ENCODE measurements at places on chromosomes 11 and 22.
A peak's percentile ranks its signal among the peaks of the same experiment; 100 is the strongest.

- no peak for DNase-seq
Measured at GRCh38 chr11:124870430-124870829, 5.2 kb downstream of the ROBO3 start.

GRCh38 chr11:12914400-12914912 lies 94.7 kb upstream of the RASSF10 start:
- peak; percentile 38 for DNase-seq

DNA sequence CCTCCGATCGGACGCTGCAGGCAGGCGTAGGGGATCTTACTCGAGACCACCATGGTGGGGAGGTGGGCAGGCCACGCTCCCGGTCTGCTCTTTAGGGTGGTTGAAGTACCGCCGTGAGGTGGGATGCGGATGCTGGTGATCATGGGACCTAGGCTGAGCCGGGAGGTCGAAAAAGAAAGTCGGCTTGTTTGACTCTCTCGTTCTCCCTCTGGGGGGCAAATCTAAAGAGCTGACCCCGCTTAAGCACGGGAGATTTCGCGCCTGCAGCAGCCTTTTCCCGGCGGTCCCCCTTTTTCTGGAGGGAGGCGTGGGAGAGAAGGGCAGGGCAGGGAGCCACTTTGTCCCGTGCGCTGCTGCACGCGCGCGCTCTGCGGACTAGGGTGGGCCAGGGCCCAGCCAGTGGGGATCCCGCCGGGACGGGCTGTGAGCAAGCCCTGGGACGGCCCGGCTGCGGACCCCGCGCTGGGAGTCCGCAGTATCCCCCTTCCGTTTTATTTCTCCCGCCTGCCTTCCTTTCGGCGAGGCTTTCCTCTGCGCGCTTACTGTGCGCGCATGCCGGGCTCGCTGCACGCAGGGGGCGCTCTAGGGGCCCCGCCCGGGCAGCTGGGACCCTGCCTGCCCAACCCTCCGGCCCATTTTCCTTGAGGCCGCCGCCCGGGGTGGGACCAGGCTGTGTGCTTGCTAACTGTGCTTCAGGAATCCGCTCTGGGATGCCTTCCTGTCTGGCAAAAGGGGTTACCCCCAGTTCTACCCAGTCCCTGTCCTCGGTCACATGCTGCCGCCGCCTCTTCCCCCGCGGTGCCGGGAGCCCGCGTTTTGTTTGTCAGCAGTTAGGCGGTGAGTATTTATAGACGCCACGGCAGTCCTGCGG lies 81.0 kb downstream of the PRR5L start:
- peak; percentile 68 for DNase-seq

DNA sequence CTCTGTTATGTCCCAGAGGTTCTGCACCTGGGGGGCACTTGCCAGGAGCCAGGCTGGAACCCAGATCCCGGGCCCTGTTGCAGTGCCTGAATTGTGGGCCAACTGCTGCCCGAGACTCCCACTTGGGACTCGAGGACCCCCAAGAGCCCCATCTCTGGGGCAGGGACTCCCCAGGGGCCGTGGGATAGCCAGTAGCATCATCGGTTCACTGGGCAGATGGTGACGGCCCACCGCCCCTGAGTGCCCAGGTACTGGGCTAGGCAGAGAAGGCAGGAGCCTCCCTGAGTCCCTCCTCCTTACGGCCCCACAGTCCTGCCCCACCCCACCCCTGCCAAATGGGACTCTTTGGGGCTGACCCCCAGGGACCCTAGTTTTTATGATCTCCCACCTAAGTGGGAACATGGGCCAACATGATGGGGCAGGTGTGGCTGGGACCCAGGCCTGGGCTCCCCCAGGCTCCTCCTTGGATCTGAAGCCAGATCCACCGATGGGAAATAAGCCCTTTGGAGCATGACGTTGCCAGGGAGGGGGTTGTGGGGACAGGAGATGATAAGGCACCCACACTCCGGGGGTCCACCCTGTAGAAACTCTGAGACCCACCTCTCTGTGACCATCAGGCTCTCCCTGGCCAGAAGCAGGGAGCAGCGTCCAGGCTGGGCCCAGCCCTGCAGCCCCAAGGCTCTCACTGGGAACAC lies 94.5 kb upstream of the FGF3 start:
- no peak for DNase-seq

- no peak for DNase-seq
Measured at GRCh38 chr22:44869196-44869595, 116.8 kb downstream of the ARHGAP8 start.

- no peak for DNase-seq
Measured at GRCh38 chr11:118295815-118296454, 8.6 kb upstream of the CD3E start.

- no peak for DNase-seq
Measured at GRCh38 chr11:83779876-83780275, 493.7 kb upstream of the CCDC90B start.

- DNase-seq: no peak
Measured at GRCh38 chr11:73286240-73286810, 14.2 kb downstream of the P2RY6 start.

GRCh38 chr11:72378704-72379383 lies 55.5 kb downstream of the CLPB start:
- no peak for DNase-seq

DNA sequence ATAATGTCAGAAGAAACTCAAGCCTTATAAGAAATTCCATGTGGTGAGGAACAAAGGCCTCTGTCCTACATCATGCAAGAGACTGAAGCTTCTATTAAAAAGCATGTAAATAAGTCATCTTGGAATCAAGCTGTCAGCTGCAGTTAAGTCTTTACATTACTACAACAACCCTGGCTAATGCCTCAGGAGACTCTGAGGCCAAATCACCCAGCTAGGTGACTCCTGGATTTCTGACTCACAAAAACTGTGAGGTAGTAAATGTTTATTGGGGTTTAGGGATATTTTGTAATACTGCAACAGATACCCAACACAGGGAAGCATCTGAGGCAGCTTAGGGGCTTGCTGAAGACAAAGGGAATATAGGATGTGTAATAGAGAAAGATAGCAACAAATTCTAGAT lies 89.6 kb downstream of the C11orf87 start:
- no peak for DNase-seq

GRCh38 chr11:123235656-123236261 lies 40.7 kb upstream of the CLMP start:
- no peak for DNase-seq

- DNase-seq: no peak
Measured at GRCh38 chr22:45548247-45548840, 45.7 kb downstream of the FBLN1 start.

DNA sequence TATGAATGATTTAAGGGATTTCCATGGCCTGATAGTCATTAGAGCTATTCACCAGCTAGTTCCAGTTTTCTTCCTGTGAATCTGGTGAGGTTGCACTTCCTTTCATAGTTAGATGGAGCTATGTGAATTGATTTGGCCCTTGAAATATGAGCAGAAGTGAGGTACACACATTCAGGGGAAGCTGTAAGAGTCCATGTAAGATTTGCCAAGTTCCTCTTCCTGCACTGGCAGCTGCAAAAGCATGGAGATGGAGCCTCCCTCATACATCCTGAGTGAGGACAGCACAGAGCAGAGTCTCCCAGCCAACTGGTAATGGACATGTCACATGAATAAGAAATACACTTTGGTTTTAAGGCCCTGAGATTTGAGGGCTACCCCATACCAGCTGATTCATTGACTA lies 111.7 kb downstream of the CD44 start:
- no peak for DNase-seq

DNA sequence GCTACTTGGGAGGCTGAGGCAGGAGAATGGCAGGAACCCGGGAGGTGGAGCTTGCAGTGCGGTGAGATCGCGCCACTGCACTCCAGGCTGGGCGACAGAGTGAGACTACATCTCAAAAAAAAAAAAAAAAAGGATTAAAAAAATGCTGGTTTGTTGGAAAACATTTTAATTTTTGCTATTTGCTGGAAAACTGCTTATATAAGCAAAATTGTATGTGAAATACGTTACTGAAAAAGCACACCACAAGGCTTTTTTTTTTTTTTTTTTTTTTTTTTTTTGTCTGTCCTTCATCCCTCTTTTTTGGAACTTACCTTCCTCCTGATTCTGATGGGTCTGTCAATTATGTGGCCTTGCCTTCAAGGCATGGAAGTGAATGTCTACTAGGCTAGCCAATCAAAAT lies 40.8 kb downstream of the DCDC1 start:
- DNase-seq: no peak

DNA sequence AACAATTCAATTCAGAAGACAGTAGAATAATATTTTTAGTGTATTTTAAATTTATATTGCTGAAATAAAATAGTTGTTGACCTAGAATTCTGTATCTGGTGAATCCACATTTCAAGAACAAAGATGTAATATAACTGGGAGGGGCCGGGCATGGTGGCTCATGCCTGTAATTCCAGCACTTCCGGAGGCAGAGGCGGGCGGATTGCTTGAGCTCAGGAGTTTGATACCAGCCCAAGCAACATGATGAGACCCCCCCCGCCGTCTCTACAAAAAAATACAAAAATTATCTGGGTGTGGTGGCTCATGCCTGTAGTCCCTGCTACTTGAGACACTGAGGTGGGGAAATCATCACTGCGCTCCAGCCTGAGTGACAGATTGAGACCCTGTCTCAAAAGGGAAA lies 72.6 kb downstream of the CD82 start:
- DNase-seq: no peak

DNA sequence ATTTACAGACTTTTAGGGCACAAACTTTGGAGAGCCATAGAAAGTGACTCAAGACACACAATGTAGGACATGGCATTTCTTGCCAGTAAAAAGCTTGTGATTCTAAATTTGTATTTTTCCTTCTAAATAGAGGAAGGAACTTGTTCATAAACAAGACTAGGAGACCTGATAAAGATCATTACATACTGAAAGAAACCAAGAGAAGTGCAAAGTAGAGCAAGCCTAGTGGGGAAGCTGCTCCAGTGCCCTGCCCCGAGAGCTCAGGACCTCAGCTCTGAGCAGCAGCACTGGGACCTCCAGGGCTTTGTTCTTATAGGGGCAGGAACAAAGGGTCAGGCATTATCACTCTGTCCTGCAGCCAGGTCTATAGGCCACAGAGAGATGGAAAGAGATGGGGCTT lies 7.2 kb downstream of the IRAG1 start:
- no peak for DNase-seq

DNA sequence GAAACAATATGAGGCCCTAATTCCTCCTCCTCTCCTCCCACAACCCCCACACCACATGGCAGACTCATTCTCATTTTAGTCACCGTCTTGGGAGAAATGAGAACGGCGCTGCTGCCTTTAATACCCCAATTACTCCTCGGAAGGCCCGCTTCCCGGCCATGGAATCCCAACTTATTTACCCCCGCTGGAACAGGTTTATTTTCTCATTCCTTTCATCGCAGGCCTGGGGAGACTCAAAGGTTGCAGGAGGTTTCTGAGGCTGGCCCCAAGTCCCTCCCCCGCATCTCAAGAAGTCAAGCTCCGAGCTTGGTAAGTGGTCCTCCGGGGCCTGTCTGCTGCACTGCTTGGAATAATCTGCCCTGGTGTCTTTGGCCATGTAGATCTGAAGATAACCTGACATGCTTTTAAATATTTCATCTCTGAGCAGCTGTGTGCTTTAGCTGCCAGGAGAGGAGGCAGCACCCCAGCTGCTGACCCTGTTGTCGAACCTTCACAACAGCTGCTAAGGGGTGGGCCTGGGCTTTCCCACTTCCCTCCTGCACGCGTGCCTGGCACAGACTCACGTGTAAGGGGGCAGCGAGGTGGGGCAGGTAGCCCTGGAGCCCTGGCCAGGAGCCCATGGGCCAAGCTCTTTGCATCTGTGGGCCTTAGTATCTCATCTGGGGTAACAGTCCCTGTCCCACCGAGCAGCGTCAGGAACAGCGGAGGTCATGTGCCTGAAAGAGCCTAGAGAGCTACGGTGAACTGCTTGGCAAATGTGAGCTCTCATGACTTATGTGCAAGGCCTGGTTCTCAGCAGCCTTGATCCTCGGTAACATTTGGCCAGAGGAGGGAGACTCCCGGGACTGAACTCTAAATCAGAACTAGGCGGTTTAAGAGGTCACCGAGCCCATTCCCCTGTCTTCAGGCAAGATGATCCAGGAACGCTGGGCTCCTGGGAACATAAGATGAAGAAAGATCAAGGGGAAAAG lies 164.6 kb downstream of the ST3GAL4 start:
- DNase-seq: no peak

DNA sequence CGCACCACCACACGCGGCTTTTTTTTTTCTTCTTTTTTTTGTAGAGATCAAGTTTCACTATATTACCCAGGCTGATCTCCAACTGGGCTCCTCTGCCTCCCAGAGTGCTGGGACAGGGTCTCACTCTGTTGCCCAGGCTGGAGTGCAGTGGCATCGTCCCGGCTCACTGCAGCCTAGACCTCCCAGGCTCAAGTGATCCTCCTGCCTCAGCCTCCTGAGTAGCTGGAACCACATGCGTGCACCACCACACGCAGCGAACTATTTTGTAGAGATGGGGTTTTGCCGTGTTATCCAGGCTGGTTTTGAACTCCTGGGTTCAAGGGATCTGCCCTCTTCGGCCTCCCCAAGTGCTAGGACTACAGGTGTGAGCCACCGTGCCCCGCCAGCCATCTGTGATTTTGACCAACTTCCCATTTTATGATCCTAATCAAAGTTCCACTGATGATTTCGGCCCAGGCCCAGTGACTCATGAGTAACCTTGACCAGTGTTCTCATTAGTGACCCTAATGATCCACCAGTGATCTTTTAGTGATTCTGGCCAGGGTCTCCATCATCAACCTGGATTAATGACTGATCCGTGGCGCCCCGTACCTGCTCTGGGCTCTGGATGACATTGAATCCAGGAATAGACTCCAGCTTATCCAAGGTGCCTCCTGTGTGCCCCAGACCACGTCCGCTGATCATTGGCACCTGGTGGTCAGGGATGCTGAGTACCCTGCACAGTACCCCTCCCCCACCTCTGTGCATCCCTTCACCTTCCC lies 1.7 kb downstream of the TYMP start:
- DNase-seq: no peak

DNA sequence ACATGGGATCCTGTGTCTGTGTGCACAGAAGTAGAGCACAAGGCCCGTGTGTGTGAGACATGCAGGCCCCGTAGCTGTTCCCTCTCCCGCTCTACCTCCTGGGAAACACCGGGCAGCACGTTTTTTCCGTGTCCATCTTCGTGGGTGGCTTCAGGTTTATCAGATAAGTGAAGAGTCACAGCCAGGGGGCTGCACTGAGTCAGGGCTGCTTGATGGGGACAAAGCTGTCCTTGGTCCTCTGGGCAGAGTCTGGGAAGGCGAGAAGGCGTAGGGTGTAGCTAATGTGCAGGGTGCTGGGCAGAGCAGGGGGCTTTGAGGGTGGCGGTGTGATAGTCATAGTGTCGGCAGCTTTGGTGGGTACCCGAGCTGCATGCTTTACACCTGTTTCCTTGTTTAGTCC lies 23.7 kb downstream of the INCENP start:
- peak; percentile 20 for DNase-seq

Measured in stimulated activated CD8-positive, alpha-beta memory T cell treated with anti-CD3 and anti-CD28 coated beads, Interleukin-4, amount 100 ng/mL, for 48 hours (primary cell).